Testis (tissue), 5 donors: ENCODE measurements at places on chromosomes 13 and 19. TPM values are rescaled to one million over a fixed set of nuclear protein-coding genes. Genes with fewer than 3 reads are reported as not detected.

KCNN4 gene
- total RNA-seq = 4.6 TPM

LRRC63 gene
- 9.4 TPM for total RNA-seq

GSX1 gene
- total RNA-seq = not detected

ATP8B3 gene
- total RNA-seq = 38.0 TPM

GRCh38 chr19:58042495-58043340 lies 8.9 kb downstream of the ZSCAN1 start:
- peak overlapping the region; percentile 13 for H3K4me3 ChIP-seq
- no peak for DNase-seq
- no peaks in the 10 kb centered on the region for H3K4me1 ChIP-seq
- no peaks in the 10 kb centered on the region for H3K36me3 ChIP-seq
- H3K27ac ChIP-seq = no peak overlapping the region

GRCh38 chr13:49410006-49410405 lies 33.9 kb downstream of the CAB39L start:
- H3K36me3 ChIP-seq = no peaks in the 10 kb centered on the region
- no peak overlapping the region for H3K4me3 ChIP-seq
- no peak for DNase-seq
- no peak overlapping the region for H3K27ac ChIP-seq

DNA sequence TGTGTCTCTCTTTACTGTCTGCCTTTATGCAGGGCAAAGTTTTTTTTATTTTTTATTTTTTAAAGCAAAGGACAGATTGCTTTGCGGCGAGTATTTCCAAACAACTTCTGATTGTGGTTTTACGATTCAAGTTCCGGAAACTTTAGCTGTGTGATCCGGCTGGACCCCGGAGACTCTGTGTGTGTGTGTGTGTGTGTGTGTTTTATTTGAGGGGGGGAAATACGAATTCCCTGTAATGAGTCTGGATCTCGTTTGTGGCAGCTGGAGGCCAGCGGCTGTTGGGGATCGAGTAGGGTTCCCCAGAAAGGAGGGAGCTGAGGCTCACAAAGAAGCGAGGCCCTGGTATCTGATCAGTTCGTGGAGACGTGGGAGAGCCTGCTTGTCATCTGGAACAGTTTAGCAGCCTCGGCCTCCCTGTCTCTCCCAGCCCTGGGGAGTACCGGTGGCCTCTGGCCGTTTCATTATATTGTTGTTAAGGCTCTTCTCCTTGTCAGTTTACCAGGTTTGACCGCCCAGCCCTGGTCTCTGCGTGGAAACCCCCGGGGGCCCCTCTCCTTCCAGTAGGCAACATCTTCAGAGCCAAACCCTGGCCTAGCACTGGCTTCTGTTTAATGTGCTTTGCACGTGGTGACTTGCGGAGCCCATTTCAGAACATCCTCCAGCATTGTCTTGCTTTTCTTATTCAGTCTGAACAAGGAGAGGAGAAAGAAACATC lies 1.3 kb downstream of the FARP1 start:
- H3K27ac ChIP-seq = no peak overlapping the region
- no peaks in the 10 kb centered on the region for H3K27me3 ChIP-seq
- H3K36me3 ChIP-seq = no peaks in the 10 kb centered on the region
- peaks cover 15% of the 10 kb centered on the region for H3K4me1 ChIP-seq

- H3K27me3 ChIP-seq = no peaks in the 10 kb centered on the region
- peaks cover 10% of the 10 kb centered on the region for H3K4me1 ChIP-seq
- H3K27ac ChIP-seq = peak within 1 kb of the TSS; percentile 83
- H3K4me3 ChIP-seq = peak within 1 kb of the TSS; percentile 78
- peak; percentile 97 for DNase-seq
- H3K36me3 ChIP-seq = no peaks in the 10 kb centered on the region
These were observed at the start of the genes BCL2L12 and IRF3 for GRCh38 chr19:49665351-49666119. Gene BCL2L12, plus strand, starts transcription at chr19:49665933. Its CDS starts 760 bp downstream, at chr19:49666693. Gene IRF3, minus strand, starts transcription at chr19:49665857. Its CDS starts 1,019 bp downstream, at chr19:49664838.

DNA sequence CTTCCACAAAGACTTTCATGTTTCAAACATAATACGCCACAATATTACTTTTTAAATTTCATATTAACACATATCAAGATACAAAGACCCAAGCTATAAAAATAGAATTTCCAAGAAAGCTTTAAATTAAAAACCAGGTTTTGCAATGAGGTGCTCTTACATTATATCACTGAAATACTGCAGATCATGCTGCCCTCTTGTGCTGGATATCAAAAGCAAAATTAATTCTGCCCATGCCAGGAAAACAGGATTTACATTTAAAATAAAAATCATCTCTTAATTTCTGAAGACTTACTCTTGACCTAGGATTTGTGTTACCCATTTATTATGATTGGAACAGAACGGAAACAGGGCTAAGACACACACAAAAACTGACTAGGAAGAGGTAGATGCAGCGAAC lies 145.0 kb downstream of the ABCC4 start:
- no peaks in the 10 kb centered on the region for H3K27me3 ChIP-seq
- no peak overlapping the region for H3K4me3 ChIP-seq
- no peaks in the 10 kb centered on the region for H3K36me3 ChIP-seq
- DNase-seq = no peak
- H3K27ac ChIP-seq = no peak overlapping the region

DNA sequence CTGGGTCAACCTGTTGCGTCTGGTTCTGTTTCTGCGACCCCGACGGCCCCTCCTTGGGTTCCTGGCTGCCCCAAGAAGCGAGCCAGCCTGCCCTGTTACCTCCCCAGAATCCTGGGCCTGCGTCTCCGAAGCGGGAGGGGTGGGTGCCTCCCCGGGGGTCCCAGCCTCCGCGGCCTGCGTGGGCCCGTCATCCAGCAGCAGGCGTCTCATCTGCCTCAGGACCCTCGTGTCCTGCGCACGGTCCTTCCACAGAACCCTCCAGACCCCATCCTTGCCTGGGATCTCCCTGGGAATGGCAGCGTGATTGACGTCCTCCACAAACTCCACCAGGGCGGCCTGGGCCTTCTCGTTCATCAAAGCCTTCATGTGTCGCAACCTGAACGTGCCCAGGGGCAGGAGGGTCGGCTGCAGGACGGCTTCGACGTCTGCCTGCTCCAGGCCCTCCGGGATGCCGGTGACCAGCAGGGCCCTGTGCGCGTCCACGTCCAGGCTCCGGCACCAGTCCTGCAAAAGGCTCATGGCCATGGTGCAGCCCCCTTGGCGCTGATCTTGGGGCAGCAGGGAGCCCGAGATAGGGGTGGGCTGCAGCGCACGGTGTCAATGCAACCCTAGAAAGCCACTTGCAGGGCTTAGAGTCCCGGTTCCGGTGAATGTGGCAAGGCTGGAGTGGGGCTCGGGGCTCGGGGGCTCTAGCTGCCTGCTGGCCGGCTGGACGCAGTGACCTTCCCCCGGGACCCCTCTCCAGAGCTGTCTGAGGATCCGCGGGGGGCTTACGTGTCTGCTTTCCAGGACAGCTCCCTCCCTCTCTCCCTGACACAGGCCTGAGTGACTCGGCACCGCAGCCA lies 504 bp downstream of the PNMA8B start:
- no peaks in the 10 kb centered on the region for H3K36me3 ChIP-seq
- peak overlapping the region; percentile 52 for H3K4me3 ChIP-seq
- no peak for DNase-seq
- H3K4me1 ChIP-seq = peaks cover 21% of the 10 kb centered on the region

GRCh38 chr19:33195645-33196347 lies 1.7 kb downstream of the LRP3 start:
- peak overlapping the region; percentile 76 for H3K4me3 ChIP-seq
- H3K36me3 ChIP-seq = no peaks in the 10 kb centered on the region
- peaks cover 8% of the 10 kb centered on the region for H3K4me1 ChIP-seq
- H3K27me3 ChIP-seq = no peaks in the 10 kb centered on the region
- no peak overlapping the region for H3K27ac ChIP-seq
- no peak for DNase-seq

- no peaks in the 10 kb centered on the region for H3K27me3 ChIP-seq
- no peak overlapping the region for H3K4me3 ChIP-seq
- H3K27ac ChIP-seq = no peak overlapping the region
- no peak for DNase-seq
- peaks cover 4% of the 10 kb centered on the region for H3K4me1 ChIP-seq
These were observed 8.8 kb downstream of the OBI1 start for GRCh38 chr13:78649997-78650716.

- H3K4me3 ChIP-seq = no peak overlapping the region
- H3K36me3 ChIP-seq = no peaks in the 10 kb centered on the region
- peak overlapping the region; percentile 41 for H3K27ac ChIP-seq
These were observed 11.8 kb upstream of the BTBD2 start for GRCh38 chr19:2027361-2027760.

DNA sequence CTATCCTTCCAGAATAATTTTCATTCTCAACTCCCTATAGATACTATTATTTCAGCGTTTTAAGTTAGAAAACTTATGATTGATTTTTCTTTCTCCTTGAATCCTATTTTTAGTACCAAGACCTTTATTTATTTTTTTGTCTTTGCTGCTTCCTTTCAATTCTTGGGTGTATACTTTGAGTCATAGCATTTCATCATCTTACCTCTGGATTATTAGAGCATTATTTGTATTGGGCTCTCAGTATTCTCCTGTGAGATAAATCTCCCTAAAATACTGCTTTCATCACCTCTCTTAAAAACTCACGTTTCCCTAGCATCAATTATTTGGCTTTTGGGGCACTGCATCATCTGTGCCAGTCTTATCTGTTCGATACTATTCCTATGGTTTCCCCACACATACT lies 222.8 kb downstream of the POSTN start:
- no peak for DNase-seq
- H3K27ac ChIP-seq = no peak overlapping the region
- H3K36me3 ChIP-seq = no peaks in the 10 kb centered on the region
- no peaks in the 10 kb centered on the region for H3K4me1 ChIP-seq
